ENCODE measurements at places on chromosomes 1 and 21.

GRCh38 chr1:36328713-36329112 is 5.3 kb upstream of the EVA1B start:
- peak; percentile 66 for DNase-seq

GRCh38 chr1:8323706-8324105 is 5.8 kb downstream of the SLC45A1 start:
- no peak for DNase-seq

DNA sequence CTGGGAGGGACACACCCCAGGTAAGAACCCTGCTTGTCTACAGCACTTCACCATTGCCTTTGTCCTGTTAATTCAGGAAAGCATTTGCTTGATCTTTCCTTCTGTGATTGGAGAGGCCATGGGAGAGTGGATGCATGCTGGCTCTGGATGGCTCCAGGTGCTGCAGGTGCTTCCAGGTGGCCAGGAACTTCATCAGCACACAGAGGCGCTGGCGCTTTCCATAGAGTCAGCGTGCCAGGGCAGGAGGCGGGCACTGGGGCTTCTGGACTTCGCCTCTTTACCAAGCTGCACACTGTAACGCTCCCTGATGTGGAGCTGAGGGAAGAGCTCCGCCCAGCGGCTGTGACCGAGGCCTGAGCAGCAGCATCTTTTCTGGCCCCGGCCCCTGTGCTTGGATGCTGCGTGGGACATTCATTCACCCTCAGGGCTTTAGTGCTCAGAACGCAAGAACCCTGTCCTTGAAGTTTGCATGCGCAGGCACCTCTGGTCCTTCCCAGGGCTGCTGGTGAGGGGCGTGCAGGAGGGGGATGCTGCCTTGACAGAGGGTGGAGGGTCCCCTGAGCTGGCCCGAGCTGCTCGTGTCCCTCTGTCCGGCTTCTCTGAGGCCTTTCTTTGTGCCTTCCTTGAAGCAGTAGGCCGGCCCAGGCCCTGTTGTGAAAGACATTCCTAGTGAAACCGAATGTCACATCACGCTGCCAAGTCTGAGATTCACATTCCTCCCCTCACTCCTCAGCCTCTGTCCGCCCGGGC is 1.6 kb upstream of the MX2 start:
- peak; percentile 47 for DNase-seq

GRCh38 chr1:165259706-165260428 is 96.6 kb downstream of the LMX1A start:
- no peak for DNase-seq

- no peak for DNase-seq
Measured at GRCh38 chr1:186683652-186684410, 3.6 kb upstream of the PTGS2 start.

- peak; percentile 88 for DNase-seq
Measured at GRCh38 chr1:88180449-88181108, 503.5 kb upstream of the PKN2 start.

GRCh38 chr1:163130225-163130856 is 61.2 kb downstream of the RGS4 start:
- peak; percentile 51 for DNase-seq

GRCh38 chr1:157695417-157695816 is 5.2 kb downstream of the FCRL3 start:
- DNase-seq: no peak
